Spinal cord (tissue), 10 donors: ENCODE measurements at places on chromosomes 3 and 15.
A peak's percentile ranks its signal among the peaks of the same experiment; 100 is the strongest.

DNA sequence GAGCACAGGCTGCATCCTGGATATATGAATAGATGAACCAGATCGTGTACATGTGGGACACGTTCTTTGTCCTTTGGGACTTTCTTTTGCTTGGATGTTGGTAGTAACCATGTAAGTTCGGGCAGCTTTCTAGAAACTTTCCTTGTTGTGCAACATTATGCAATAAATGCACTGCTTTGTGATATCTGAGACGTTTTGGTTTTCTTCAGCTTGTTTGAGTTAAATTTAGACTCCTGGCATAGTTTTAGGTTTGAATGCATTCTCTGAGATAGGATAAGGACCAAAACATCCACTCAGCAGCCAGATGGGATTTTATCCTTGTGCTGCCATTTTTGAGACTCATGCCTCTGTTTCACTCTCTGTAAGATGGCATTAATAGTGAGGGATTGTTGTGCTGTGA is 158.9 kb downstream of the IGF1R start:
- peak; percentile 58 for DNase-seq

DNA sequence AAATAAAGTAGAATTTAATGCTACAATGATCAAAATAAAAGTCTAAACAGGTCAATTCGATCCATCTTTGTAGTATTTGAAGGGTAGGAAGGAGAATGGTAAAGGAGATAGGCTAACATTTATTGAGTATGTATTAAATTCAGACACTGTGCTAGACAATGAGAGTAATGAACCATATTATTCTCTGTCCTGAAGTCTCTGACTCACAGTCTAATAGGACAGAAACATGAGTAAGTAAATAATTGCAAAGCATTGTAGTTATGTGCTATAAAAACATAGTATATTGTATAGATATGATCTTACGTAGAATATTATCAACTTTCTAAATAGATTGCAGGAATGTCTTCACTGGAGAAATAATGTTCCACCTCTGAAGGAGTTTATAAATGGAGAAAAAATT is 64.5 kb downstream of the MDFIC2 start:
- DNase-seq: no peak

DNA sequence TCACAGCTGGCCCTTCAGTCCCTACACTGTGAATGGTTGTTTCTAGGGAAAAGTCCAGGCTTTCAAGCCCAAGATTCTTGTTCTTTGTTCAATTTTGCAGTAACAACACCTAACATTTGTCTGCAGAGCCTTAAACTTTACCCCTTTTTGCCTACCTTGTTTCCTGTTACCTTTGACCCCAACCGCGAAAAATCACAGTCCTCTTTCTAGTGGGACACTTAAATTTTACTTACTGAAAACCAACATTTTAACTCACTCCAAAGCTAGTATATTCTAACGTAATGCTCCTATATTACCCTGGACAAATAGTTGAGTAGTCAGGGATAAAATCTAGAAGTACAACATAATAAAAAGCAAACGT is 649 bp upstream of the PIK3CB start:
- no peak for DNase-seq

DNA sequence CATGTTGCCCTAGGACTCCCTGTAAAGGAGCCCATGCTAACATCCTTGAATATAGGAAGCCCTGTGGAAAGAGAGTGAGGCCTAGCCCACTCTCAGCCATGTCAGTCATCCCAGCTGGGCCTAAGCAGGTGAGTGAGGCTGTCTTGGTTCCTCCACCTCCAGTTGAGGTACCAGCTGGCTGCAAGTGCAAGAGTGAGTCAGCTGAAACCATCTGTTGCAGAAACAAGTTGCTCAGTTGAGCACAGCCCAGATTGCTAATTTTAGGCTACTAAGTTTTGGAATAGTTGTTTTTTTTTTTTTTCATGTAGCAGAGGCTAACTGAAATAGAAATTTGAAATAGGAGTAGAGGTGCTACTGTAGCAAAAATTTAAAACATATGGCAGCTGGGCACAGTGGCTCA is 43.7 kb upstream of the ADPGK start:
- DNase-seq: no peak

- DNase-seq: no peak
Measured at GRCh38 chr15:96412045-96412905, 81.8 kb downstream of the NR2F2 start.

DNA sequence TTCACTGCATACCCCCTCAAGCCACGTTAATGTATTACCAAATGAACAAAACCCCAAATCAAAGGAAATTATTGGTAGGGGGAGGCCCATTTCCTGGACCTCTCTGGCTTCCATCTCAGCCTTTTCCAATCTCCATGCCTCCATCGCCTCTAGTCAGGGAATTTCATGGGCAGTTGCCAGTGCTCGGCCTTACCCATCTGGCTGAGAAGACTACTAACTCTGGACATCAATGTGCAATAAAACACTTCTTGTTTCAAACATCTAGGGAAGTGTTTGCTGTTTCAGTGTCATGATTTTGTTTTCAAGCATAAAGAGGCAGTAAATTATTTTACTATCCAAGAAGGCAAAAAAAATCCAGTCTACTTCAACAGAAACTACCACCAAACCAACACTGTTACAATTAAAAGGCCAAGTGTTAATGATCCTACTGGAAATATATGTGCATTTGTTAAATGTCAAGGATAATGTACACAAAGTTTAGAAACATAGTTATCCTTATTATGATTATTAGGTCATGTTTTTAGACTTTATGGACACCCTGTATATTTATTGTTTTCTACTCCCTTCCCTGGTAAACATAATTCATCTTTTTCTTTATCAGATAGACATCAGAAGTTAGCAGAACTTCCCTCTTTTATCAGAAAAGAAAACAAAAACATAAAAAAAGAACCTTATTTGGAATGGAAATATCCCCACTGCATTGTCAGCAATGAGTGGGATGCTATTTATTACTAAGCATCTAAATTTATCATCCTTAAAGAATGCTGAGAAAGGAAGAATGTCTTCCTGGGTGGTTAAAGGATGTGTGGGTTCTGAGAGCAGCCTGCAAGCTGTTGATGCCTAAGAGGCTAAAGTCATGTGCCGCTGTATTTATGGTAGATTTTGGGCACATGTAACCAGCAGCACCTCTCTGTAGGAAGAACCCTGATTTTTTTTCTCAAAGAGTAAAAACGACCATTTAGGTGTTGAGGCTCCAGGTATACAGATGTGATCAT is 15.2 kb downstream of the LDHAL6B start:
- no peak for DNase-seq

DNA sequence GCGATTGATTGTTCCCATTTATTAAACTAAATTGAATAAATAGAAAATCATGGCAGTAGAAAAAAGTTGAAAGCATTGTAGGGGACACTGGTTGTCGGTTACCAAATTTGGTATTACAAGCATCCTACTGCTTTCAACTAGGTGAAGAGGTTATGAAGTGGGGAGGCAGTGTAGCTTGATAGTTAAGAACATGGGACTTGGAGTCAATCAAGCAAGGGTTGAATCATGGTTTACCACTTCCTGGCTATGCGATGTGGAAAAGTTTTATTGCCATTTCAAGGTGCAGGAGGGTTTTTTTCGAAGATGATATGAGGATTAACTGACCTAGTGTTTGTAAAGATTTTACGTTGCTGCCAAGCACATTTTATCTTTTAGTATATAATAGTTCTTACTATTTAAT is 318.2 kb upstream of the KCNH8 start:
- DNase-seq: no peak

DNA sequence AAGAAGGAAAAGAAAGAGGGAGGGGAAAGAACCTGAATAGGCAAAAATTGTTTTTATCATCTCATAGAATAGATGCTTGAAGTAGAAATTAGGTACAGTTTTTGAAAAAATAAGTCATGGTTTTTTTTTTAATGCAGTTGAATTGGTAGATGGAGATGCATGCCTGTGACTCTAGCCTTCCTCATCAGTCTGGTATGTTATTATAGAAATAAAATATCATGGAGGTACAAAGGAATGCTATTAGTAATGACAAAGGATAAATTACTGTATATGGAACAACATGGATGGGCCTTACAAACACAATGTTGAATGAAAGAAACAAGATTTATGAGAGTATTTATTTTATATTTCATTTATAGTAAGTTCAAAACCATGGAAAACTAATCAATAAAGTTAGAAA is 162.4 kb upstream of the GALNT15 start:
- no peak for DNase-seq

DNA sequence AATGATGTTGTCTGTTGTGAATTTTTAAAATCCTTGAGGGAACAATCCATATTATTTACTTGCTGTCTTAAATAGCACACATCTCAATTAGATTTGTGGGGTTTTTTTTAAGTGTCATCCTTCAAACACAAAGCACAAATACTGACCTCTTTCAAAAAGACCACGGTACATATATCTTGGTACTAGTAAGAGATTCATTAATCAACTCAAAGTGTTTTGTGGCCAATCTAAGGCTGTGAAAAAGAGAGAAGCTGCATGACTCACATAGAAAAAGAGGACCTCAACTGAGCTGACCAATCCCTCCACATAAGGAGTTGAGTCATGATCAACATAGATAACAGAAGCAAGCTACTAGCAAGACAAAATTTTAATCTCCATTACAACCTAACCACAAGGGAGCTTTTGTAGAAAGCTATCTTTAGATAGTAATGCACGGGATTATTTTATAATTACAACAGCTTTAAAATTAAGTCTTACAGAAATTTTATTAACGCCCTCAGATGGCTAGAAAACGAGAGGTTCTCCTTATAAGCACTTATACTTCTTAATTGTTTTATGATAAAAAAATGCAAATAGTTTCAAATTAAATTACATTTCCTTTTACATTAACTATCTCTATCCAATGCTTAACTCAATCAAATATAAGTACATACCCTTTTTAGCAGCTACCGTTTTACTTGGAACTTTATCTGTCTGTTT is 60.5 kb downstream of the TOP2B start:
- DNase-seq: no peak

DNA sequence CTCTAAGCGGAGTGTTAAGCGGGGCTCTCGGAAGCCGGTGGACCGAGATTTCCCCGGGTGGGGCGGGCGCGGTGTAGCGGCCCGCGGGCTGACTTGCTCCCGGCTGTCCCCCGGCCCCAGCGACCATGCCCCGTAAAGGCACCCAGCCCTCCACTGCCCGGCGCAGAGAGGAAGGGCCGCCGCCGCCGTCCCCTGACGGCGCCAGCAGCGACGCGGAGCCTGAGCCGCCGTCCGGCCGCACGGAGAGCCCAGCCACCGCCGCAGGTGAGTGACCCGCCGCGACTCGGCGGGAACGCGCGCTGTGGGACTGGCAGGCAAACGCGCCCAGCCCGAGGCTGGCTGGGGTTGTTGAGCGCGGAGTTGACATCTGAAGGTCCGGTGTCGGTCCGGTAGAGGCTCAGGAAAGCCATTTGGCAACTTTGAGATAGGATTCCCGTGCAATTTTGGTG is 1.3 kb downstream of the SMC4 start:
- DNase-seq: peak; percentile 38

- no peak for DNase-seq
Measured at GRCh38 chr3:38059148-38059547, 20.1 kb downstream of the DLEC1 start.

GRCh38 chr3:50616003-50616769 is 765 bp upstream of the MAPKAPK3 start:
- peak; percentile 81 for DNase-seq

DNA sequence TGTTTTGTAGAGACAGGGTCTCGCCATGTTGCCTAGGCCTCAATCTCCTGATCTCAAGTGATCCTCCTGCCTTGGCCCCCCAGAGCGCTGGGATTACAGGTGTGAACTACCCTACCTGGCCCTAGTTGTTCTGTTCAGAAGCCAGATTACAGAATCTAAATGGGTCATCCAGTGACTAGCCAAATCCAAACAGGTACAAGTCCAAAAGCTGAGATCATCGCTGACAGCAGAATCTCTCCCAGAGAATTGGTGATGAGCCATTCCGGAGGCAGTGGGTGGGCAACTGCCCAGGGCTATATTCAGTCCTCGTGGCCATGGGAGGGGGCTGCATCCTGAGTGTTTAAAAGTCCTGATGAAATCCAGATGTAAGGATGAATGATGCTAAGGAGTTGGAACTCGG is 47.5 kb upstream of the SEMA4B start:
- no peak for DNase-seq

DNA sequence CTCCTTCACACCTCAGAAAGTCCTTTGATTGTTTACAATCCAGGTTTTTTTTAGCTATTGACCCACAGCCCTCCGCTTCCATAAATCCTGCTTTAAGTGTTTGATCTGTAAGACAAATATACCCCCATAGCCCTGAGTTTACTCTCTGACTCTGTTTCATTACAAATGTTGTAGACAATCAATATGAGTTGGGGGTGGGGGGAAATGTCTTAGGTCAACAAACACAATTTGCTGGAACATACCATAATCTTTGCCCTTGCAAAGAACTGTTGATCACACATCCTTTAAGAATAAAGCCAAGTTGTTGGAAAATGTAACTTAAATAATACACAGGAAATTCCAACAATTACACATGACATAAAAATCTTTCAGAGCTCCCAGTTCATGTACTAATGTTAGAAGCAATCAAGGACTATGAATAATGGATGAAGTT is 301.8 kb upstream of the SEMA6D start:
- peak; percentile 15 for DNase-seq

DNA sequence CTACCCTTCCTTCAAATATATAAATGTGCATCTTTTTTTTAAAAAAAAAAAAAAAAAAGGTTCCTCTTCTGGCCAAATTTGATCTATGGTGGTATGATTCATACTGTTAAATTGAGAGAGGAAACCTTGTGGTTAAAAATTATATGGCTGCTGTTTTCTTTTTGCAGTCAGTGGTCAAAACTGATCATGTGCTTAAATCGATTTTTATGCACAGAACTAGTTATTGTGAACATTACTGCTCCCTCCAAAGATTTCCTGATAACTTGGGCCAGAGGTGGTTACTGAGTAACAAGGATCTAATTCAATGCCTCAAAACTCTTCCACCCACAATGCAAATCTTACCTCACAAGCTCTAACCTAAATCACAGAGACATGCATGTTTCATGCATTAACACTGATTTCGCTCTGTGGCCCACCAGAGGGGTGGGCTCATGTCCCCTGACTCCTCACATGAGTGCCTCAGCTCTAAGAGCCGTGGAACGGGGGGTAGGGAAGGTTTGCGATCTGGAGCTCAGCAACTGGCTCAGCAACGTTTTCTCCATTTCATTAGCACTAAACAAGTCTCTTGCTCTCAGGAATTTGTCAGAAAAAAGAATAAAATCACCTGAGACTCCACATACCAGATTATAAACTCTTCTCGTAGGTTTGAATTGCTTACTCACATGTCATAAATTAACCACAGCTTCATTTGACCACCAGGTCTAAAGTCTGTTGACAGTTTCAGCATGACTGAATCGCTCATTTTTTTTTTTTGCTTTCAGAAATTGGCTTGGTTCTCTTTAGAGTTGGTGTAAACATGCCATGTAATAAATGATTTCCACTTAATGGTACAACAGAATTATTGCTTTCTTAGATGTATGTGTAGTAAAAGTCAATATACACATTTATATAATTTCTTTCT is 280.4 kb downstream of the CD47 start:
- no peak for DNase-seq

DNA sequence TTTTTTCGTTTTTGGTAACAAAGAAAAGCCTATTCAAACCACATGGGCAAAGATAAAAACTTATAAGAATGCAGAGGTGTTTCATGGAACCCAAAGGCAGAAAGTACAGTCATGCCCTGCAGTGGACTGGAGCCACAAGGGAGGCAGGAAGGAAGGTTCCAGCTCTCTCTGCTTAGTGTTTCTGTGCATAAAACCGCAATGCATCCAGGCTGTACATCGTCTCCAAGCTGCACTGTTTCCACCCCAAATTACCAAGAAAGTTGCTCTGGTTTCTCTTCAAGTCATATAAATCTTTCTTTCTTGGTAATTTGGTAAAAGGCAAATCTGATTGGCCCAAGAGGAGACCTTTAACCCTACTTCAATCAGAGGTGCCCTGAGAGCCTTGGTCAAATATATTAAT is 15.8 kb downstream of the TRAT1 start:
- DNase-seq: no peak
